ENCODE measurements at places on chromosomes 13 and 19. TPM values are rescaled to one million over a fixed set of nuclear protein-coding genes. Genes with fewer than 3 reads are reported as not detected.

GRCh38 chr13:28037399-28037798 lies 48.9 kb upstream of the URAD start:
- no peak for DNase-seq

GRCh38 chr13:44313674-44314073 lies 60.0 kb upstream of the SERP2 start:
- peak; percentile 76 for DNase-seq

- no peak for DNase-seq
Measured at GRCh38 chr13:110500341-110500740, 61.2 kb downstream of the RAB20 start.

NUCB1 gene
- 194 TPM for total RNA-seq

- DNase-seq = no peak
Measured at GRCh38 chr19:51654783-51655182, 8.2 kb upstream of the SIGLEC14 start.

Data from endothelial cell of umbilical vein (primary cell).